AG09309 (cell line): ENCODE measurements at places on chromosomes 16 and 17.

DNA sequence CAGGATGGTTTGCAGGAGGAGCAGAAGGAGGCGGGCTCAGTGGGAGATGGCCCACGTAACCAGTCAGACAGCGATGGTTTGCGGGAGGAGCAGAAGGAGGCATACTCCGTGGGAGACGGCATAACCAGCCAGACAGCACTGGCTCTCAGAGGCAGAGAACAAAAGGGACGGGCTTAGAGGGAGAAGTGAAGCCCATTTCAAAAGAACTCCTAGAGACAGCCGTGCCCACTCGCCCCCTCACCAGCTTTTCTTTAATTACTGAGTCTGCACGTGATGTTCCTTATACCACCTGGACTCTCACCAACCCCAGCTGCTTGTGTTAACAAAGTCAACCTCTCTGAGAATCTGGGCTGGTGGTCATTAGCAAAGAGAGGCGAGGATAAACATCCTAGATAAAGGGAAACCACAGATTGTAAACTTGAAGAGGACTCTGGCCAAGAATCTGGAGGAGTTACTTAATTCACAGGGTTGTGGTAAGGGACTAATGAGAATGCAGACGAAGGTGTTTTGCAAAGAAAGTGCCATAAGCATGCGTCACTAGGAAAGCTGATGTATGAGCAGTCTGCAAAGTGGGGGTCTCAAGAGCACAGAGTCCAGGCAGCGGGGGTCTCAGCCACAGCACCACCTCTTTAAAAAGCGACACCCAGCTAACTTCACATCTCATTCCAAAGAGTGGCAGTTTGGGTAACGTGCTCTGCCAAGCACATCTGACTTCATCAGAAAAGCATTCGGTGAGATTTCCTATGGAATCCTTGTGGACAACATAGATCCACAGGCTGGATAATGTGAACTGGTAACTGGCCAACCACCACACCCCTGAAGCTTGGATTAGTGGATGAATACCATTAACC, 51.7 kb downstream of the NXN start:
- DNase-seq, result peak; percentile 99

- DNase-seq, result no peak
These were observed 12.9 kb downstream of the ITGAX start for GRCh38 chr16:31367853-31368252.

- DNase-seq, result no peak
These were observed 190.0 kb downstream of the RAB11FIP4 start for GRCh38 chr17:31581491-31581890.

- DNase-seq, result no peak
These were observed 121.2 kb upstream of the CHMP6 start for GRCh38 chr17:80870401-80870800.

DNA sequence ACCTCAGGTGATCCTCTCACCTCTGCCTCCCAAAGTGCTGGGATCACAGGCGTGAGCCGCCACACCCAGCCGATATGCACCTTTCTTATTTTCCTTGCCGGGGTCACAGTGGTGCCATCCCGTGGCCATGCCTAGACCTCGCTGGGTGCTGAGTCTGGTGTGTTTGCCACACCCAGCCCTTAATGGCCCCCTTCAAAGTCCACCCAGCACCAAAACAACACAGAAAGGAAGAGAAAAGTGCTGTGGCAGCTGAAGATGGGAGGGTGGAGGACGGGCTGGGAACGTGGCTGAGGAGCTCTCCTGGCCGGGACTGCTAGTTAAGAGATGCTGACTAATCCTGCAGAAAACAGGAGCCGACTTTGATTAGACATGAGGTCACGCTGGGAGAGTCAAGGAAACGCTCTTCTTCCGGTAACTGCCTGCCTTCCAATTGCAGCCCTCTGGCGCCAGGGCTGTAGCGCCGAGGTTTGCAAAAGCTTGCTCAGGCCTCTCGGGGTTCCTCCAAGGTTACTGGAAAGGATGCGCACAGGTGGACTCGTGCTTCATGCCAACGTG, 10.9 kb downstream of the SLC43A2 start:
- DNase-seq, result peak; percentile 65

- DNase-seq, result no peak
These were observed 68.1 kb downstream of the GSG1L start for GRCh38 chr16:27995378-27995777.

GRCh38 chr17:37813751-37814150, 68.9 kb upstream of the HNF1B start:
- DNase-seq, result peak; percentile 56

- DNase-seq, result peak; percentile 13
These were observed 868.9 kb upstream of the SOX9 start for GRCh38 chr17:71251951-71252350.

DNA sequence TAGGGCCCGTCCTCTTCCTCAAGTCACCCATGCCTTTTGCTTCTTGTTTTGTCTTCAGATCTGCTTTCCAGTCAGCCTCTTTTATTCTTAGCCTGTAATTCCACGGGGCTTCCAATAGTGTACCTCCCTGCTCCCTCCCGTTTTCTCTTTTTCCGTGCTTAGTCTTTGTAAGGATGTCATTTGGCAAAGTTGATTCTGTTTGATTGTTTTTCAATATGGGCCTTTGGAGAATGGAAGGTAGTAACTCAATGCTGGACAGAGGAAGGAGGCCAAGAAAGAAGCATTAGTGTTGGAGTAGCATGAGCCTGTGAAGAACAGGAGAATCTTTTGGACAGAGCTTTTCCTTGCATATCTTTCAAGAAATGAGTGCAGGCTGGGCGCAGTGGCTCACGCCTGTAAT, 6.5 kb downstream of the WWP2 start:
- DNase-seq, result no peak
